ENCODE measurements at places on chromosomes 1 and 21. TPM values are rescaled to one million over a fixed set of nuclear protein-coding genes. Genes with fewer than 3 reads are reported as not detected.
A peak's percentile ranks its signal among the peaks of the same experiment; 100 is the strongest.

Gene TOR1AIP1
- total RNA-seq, result 23.5 TPM

Gene UTS2
- total RNA-seq, result 23.8 TPM

GRCh38 chr1:154760469-154760933 is 109.6 kb downstream of the KCNN3 start:
- H3K4me3 ChIP-seq, result no peak overlapping the region
- peaks cover 61% of the 10 kb centered on the region for H3K27me3 ChIP-seq
- H3K4me1 ChIP-seq, result no peaks in the 10 kb centered on the region
- no peak overlapping the region for H3K27ac ChIP-seq
- no peaks in the 10 kb centered on the region for H3K36me3 ChIP-seq
- DNase-seq, result peak; percentile 45

GRCh38 chr1:193542690-193543089 is 356.3 kb upstream of the B3GALT2 start:
- H3K36me3 ChIP-seq, result no peaks in the 10 kb centered on the region
- no peak overlapping the region for H3K4me3 ChIP-seq
- H3K27me3 ChIP-seq, result no peaks in the 10 kb centered on the region
- no peak for DNase-seq
- no peak overlapping the region for H3K27ac ChIP-seq

DNA sequence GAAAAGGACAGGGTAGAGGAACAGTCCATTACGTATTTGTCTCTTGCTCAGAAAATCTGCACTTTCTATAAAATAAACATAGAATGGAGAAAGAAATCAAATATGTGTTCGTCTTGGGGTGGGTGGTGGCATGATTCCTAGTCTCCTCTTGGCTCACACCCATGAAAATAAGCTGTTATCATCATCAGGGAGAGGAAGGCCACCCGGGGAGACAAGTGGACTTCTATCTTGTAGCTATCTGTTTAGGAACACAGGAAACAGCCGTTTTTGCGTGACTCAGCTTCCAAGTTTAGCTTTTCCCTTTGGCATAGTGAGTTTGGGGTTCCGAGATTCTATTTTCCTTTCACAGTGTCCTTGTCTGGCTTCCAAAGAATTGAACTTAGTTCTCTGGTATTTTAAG is 622.3 kb downstream of the PTPRU start:
- no peak for DNase-seq
- no peak overlapping the region for H3K4me3 ChIP-seq
- peaks cover 12% of the 10 kb centered on the region for H3K27me3 ChIP-seq
- H3K36me3 ChIP-seq, result no peaks in the 10 kb centered on the region

DNA sequence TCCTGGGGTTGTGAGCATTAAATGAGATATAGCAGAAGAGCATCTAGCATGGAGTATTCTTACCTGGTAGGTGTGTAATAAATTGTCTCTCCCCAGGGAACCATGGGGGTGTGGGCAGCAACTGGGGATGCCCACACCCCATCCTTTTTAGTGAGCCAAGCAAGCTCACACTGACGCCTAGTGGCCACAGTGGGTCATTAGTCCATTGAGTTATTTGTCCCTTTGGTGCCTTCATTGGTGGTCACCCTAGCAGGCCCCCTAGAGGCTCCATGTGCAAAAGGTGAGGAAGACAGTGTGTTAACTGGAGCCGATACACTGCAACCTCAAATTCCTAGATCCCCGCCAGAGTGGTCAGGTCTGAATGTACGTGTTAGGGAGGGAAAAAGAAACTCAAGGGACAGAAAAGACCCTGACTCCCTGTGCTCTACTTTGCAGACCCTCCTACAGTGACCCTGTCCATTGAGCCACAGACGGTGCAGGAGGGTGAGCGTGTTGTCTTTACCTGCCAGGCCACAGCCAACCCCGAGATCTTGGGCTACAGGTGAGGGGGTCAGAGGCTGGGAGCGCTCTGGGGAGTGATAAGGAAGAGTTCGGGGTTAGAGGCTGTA is 93.3 kb upstream of the CD1D start:
- H3K27ac ChIP-seq, result no peak overlapping the region
- peak; percentile 51 for DNase-seq
- no peaks in the 10 kb centered on the region for H3K27me3 ChIP-seq
- no peak overlapping the region for H3K4me3 ChIP-seq

Gene DIRAS3
- total RNA-seq, result not detected

DNA sequence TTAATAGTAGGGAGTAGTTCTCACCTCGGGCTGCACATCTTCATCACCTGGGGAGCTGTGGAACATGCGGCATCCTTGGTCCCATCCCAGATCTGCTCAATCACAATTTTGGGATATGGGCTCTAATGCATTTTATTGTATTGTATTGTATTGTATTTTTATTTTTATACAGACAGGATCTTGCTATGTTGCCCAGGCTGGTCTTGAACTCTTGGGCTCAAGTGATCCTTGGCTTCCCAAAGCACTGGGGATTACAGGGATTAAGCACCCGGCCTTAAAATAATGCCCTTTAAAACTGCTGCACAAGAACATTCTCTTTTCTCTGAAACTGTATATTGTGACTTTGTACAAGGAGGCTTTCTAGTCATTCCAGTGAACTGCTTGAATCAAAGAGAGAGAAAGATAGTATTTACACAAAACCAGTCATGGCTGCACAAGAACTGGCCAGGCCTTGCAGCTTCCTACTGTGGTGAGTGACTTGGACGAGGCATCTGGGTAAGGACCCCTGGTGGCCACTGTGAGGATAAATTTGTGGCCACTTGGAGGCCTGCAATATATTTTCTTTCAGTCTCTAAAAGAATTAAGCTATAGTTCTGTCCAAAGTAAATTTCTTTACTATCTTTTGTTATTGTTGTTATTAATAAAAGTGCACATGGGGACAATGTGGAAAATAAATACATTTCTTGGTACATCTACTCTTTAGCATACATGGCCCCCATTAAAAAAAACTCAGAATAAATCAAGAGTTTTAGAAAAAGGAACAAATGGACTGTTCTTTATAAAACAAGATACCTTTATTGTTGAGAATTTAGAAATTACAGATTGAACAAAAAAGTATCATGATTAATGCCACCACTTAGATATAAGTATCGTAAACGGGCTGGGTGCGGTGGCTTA is 48.0 kb downstream of the TBCE start:
- no peak overlapping the region for H3K27ac ChIP-seq
- no peaks in the 10 kb centered on the region for H3K36me3 ChIP-seq
- peak; percentile 68 for DNase-seq
- H3K4me3 ChIP-seq, result no peak overlapping the region

DNA sequence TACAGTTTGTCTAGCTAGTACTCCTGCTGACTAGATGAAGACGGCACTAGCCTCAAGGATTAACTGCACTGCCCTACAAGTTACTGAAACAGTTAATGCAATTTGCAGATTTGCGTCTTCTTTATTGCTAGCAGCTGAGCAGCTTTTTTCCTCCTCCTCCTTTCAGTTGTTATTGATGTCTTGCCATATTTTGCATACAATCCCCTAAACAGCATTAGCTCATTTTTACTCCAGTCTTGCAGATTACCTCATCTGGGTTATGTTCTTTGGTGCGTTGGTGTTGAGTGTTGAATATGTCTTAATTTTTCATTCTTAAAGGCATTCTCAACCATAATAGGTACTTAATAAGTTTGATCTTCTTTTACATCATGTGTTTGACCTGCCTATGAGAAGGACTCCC is 363.4 kb upstream of the LYPLAL1 start:
- no peak for DNase-seq
- no peak overlapping the region for H3K27ac ChIP-seq
- H3K36me3 ChIP-seq, result no peaks in the 10 kb centered on the region
- no peaks in the 10 kb centered on the region for H3K27me3 ChIP-seq
- H3K4me3 ChIP-seq, result no peak overlapping the region

DNA sequence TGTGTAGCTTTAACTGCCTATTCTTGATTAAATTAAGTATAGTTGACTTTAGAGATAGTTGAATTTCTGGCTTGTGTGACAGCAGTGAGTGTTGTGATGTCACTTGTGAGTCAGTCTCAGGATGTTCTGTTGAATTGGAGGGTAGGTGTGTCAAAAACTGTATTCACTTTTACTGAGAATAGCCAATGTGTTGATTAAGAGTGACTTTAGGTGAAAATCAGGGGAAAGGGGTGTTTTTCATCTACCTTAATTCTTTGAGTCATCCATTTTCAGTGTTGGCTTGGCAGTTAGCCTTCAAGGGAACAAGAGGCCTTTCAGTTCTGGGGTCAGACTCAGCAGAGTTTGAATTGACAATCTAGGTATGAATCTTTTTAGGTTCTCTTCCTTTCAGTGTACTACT is 75.9 kb downstream of the CDC14A start:
- H3K36me3 ChIP-seq, result no peaks in the 10 kb centered on the region
- no peak for DNase-seq
- peaks cover 3% of the 10 kb centered on the region for H3K4me1 ChIP-seq
- no peaks in the 10 kb centered on the region for H3K27me3 ChIP-seq
- no peak overlapping the region for H3K4me3 ChIP-seq

Gene AGT
- not detected for total RNA-seq

- DNase-seq, result no peak
- no peaks in the 10 kb centered on the region for H3K4me1 ChIP-seq
- 0 out of 2 replicates have a peak, but pooled peaks cover under 1% of the 10 kb centered on the region for H3K27me3 ChIP-seq
- no peaks in the 10 kb centered on the region for H3K36me3 ChIP-seq
- H3K4me3 ChIP-seq, result no peak overlapping the region
Measured at GRCh38 chr21:35850029-35850428, 210.3 kb downstream of the SETD4 start.

Gene OR2T2
- not detected for total RNA-seq

GRCh38 chr1:54811739-54812655 is 10.9 kb upstream of the TTC22 start:
- no peaks in the 10 kb centered on the region for H3K27me3 ChIP-seq
- no peak for DNase-seq
- H3K4me1 ChIP-seq, result peaks cover 15% of the 10 kb centered on the region
- H3K4me3 ChIP-seq, result no peak overlapping the region
- H3K36me3 ChIP-seq, result no peaks in the 10 kb centered on the region

GRCh38 chr21:36753556-36753955 is 54.6 kb downstream of the SIM2 start:
- no peak for DNase-seq
- no peak overlapping the region for H3K27ac ChIP-seq
- no peaks in the 10 kb centered on the region for H3K36me3 ChIP-seq

DNA sequence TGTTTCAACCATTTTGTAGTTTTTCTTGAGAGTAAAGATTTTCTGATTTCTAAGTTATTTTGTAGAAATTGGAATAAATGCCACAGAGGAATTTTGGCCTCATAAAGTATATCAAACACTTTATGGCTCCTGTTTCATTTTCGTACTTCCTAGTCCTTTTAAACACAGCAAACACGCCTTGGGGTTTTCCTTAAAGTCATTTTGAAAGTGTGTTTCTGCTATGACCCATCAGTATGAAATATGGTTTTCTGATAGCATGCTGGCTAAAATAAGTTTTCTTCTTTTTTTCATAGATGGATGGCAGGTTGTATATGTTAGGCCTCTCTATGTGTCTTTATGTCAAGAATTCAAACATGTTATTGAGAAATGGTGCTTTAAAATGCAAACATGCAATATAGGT is 940.1 kb upstream of the TMPRSS15 start:
- no peaks in the 10 kb centered on the region for H3K36me3 ChIP-seq
- no peak overlapping the region for H3K4me3 ChIP-seq
- no peak overlapping the region for H3K27ac ChIP-seq
- no peak for DNase-seq
- no peaks in the 10 kb centered on the region for H3K4me1 ChIP-seq
- H3K27me3 ChIP-seq, result no peaks in the 10 kb centered on the region

- no peaks in the 10 kb centered on the region for H3K36me3 ChIP-seq
- no peak overlapping the region for H3K4me3 ChIP-seq
- H3K27ac ChIP-seq, result no peak overlapping the region
- no peaks in the 10 kb centered on the region for H3K27me3 ChIP-seq
Measured at GRCh38 chr1:190067592-190067991, 410.1 kb downstream of the BRINP3 start.

Gene LPAR3
- not detected for total RNA-seq

- H3K4me1 ChIP-seq, result no peaks in the 10 kb centered on the region
- no peak overlapping the region for H3K27ac ChIP-seq
- no peaks in the 10 kb centered on the region for H3K27me3 ChIP-seq
- H3K36me3 ChIP-seq, result no peaks in the 10 kb centered on the region
Measured at GRCh38 chr1:214028095-214028494, 40.3 kb downstream of the PROX1 start.

Gene TMEM54
- 102 TPM for total RNA-seq

GRCh38 chr1:88867743-88868521 is 23.4 kb downstream of the GTF2B start:
- no peak overlapping the region for H3K27ac ChIP-seq
- no peaks in the 10 kb centered on the region for H3K27me3 ChIP-seq
- no peak overlapping the region for H3K4me3 ChIP-seq
- peaks cover 18% of the 10 kb centered on the region for H3K36me3 ChIP-seq
- DNase-seq, result no peak

GRCh38 chr1:241823925-241824324 is 24.1 kb upstream of the EXO1 start:
- no peak for DNase-seq
- H3K27me3 ChIP-seq, result no peaks in the 10 kb centered on the region
- peaks cover 12% of the 10 kb centered on the region for H3K4me1 ChIP-seq

Gene CXADR
- total RNA-seq, result 21.7 TPM

Gene CDA
- 41.9 TPM for total RNA-seq

Gene HPCAL4
- total RNA-seq, result not detected

DNA sequence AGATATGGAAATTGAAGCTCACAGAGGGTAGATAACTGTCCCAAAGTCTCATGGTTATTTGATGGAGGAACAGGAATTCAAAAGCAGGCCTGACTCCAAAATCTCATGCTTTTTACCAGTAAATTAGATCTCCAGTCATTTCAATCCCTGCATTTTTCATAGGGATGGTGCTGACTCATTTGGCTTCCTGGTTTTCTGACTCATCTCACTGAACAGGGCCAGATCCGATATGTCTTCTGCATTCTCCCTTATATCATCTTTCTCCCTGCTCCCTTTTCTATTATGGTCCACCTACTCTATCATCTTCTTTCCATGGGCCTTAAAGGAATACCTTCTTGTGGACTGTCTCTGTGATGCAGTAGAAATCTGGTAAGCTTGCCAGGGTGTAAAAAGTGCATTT is 187.2 kb downstream of the FGGY start:
- peaks cover 22% of the 10 kb centered on the region for H3K4me1 ChIP-seq
- H3K27ac ChIP-seq, result peak overlapping the region; percentile 19
- H3K27me3 ChIP-seq, result no peaks in the 10 kb centered on the region

DNA sequence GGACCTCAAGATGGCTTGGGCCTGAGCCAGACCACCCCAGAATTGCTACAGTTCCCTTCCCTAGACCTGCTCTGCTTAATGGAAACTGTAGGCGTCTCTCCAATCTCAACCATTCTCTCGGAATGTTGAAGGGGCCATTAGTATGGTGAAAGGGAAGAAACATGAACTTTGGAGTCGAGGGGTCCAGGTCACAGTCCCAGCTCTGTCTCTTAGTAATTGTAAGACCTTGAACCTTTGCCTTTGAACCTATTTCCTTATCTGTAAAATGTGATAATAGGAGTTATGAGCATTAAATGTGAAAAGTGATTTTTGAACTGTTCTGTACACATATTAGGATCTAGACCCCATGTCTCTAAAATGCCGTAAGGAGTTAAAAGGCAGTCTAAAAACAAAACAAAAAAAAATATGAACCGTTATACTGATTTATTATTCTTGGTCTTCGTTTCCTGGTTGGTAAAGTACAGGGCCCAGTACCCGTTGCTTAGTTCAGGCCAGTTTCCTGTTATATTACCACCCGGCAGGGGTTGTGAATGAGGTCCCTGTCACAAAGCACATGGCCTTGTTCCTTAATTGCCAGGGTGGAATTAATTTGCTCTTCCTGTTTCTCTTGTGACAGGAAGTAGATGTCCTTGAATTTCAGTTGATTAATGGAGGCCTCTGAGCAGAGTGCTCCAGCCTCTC is 42.3 kb downstream of the TCEANC2 start:
- H3K4me1 ChIP-seq, result no peaks in the 10 kb centered on the region
- no peaks in the 10 kb centered on the region for H3K27me3 ChIP-seq
- no peaks in the 10 kb centered on the region for H3K36me3 ChIP-seq
- H3K4me3 ChIP-seq, result no peak overlapping the region
